ENCODE measurements at places on chromosomes 6 and 20. TPM values are rescaled to one million over a fixed set of nuclear protein-coding genes. Genes with fewer than 3 reads are reported as not detected.

Gene GJA10
- total RNA-seq: not detected

Gene C6orf52
- not detected for total RNA-seq

GRCh38 chr6:68635706-68636513, 828 bp downstream of the ADGRB3 start:
- DNase-seq: peak; percentile 82
- peaks cover 2% of the 10 kb centered on the region for H3K4me1 ChIP-seq
- H3K27me3 ChIP-seq: peaks cover 39% of the 10 kb centered on the region
- peak overlapping the region; percentile 71 for H3K4me3 ChIP-seq

DNA sequence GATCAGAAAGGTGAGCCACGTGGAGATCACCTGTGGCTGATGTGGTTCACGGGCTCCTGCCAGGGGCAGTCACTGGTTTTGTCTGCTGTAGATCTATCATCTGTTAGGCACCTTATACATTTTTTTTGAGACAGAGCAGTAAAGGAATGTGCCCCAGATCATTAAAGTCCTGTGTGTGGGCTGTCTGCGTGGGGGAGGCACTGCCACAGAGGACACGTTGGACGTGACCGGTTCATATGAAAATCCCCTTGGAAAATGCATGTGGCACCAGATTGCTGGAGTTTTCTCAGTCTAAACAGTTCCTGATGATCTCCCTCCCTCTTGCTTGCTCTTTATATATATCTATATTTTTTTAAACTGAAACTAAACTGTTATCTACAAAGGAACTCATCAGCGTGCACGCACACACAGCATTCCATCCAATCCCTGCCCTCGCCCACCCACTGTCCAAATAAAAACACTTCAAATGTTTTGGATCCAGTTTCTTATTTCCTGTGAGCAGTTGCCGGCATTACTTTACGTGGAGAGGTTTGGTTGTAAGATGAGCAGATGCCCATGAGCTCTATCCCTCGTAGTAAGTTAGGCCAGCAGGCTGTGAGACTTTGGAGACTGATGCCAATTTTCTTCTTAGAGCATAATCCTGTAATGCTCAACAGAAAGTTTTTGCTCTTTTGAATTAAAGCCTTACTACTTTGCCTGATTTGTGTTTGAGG, 161.6 kb upstream of the EXOC2 start:
- H3K36me3 ChIP-seq: no peaks in the 10 kb centered on the region
- no peak overlapping the region for H3K4me3 ChIP-seq
- no peak for DNase-seq
- no peaks in the 10 kb centered on the region for H3K27me3 ChIP-seq

GRCh38 chr6:9518431-9518830, 896.4 kb downstream of the TFAP2A start:
- no peaks in the 10 kb centered on the region for H3K27me3 ChIP-seq
- no peak overlapping the region for H3K4me3 ChIP-seq
- peaks cover 15% of the 10 kb centered on the region for H3K4me1 ChIP-seq

Data from osteoblast (primary cell).